ENCODE measurements at places on chromosomes 3 and 15.

- no peak for DNase-seq
Observed at GRCh38 chr3:178513546-178514380, 22.5 kb upstream of the KCNMB2 start.

DNA sequence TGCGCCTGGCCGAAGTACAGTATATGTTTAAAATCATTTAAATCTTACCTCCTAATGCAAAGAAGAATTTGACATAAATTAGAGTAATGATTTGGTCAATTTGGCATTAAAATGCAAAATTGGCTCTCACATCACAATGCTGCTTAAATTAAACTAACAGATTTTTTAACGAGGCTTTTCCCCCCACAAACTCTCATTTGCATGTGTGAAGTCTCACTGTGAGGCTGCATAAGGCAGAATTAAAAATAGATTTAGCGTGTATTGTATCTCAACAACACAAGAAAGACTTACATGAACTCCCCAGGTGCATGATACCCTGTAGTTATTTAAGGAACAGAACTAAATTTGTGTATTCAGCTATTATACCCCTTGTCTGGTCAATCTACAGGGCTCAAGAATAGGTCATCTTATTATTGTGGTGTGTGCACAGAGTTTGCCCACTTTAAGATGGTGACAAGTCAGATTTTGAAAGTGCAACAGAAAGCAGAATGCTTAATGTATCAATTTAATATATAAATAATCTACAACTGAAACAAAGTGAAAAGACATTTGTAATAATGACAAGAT lies 897.9 kb downstream of the EPHA3 start:
- DNase-seq, result no peak

DNA sequence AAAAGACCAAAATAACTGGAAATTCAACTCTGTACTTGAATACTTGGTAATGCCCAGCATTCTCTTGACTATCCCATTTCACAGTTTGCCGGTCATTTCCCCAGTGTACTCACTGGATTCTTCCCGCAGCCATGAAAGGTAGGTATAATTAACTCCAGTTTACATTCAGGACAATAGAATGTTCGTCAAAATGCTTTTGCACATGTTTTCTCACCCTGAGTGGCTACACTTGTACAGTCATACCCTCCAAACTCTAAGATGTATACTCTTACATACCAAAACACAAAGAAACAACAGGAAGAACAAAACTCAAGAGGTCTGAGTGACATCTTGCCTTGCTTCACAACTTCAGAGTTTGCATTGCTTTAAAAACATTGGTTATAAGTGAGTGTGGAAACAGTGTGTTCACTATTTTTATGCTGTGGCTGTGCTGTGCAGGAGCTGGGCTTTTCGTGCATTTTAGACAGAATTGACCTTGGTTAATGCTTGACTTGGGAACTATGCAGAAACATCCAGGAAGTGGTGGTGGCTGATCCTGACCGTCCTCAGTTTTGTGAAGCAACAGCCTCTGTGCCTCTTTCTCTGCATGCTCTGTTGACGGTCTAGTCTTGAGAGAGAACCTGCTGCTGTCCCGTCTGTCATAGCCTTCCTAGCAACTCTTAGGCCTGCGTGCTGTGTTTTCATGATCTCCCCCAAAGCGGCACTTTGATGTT lies 90.5 kb downstream of the IGF1R start:
- DNase-seq, result no peak

GRCh38 chr3:150059729-150060128 lies 89.0 kb upstream of the PFN2 start:
- DNase-seq, result no peak

- no peak for DNase-seq
Observed at GRCh38 chr15:25093455-25094029, 138.8 kb downstream of the SNRPN start.

GRCh38 chr3:98782824-98783500 lies 19.8 kb downstream of the ST3GAL6 start:
- DNase-seq, result no peak

DNA sequence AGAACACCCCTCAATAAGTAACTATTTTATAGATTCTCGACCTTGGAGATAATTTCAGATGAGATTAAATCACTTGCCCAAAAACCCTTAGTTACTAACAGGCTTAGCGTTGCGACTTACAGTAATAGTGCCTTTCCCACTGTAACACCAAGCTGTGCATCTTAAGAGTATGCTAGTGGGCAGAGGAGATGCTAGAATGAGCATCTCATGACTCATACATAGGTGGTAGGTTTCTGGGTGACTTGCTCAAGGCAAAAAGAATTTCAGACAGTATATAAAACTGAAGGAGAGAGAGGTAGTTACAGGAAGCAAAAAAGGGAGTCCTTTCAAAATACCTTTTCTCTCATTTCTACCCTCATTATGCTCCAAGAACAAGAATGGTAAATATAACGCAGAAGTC lies 3.9 kb downstream of the KATNBL1 start:
- no peak for DNase-seq

DNA sequence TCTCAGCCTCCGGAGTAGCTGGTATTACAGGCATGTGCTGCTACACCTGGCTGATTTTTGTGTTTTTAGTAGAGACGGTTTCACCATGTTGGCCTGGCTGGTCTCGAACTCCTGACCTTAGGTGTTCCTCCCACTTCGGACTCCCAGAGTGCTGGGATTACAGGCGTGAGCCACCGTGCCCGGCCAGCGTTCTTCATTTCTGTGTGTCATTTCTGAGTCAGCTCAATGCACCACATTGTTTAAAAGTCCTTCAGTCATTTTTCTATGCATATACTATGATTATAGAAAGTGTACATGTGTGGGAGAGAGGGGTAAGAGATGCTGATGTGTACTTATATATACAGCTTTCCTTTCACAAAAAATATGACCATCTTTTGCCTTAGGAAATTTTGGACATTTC lies 2.1 kb downstream of the QTRT2 start:
- DNase-seq, result no peak

Data from lower leg skin (tissue), 4 donors.